ENCODE measurements at places on chromosomes 12 and 14.

DNA sequence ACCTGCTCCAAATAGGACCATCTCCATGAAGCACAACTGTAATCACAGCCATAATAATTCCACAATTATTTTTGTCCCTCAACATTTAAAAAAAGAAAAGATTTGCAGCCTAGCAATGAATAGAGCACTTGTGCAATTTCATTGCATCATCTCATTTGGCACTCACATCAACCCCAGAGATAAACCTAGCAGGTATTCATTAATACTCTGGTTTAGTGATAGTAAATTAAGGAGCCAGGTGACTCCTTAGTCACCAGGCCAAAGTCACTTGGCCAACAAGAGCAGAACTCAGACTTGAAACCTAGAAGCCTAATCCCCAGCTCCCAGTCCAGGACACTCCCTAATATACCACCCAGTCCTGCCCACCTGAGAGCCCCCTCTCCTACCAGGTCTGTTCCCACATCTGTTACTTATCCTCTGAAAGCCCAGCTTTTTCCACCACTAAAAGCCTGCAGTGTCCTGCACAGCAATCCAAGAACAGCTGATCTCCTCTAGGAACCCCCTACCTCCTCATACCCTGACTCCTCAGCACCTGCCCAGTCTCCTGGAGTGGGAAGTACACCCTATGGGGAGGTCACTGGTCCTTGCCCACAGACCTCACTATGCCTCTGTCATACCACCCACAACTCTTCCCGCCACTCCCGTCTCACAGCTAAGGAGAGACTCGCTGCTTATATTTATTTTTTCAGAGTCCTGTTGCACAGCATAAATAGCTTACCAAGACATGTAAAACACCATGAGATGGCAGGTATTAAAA is 22.1 kb downstream of the OR10P1 start:
- DNase-seq: no peak

GRCh38 chr12:131222329-131223139 is 268.8 kb downstream of the ADGRD1 start:
- no peak for DNase-seq

GRCh38 chr12:90010089-90010488 is 301.5 kb upstream of the ATP2B1 start:
- DNase-seq: no peak

DNA sequence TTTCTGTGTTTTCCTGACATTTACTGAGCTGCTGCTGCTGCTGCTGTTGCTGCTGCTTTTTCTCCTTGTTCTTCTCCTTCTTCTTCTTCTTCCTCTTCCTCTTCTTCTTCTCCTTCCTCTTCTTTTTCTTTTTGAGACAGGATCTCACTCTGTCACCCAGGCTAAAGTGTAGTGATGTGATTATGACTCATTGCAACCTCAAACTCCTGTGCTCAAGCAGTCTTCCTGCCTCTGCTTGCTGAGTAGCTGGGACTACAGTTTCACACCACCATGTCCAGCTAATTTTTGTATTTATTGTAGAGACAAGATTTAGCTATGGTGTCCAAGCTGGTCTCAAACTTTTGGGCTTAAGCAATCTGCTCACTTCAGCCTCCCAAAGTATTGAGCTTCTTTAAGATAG is 95.8 kb downstream of the TMTC3 start:
- DNase-seq: no peak

GRCh38 chr12:93798279-93799151 is 121.3 kb downstream of the CRADD start:
- no peak for DNase-seq

GRCh38 chr12:112413855-112414625 is 4.6 kb upstream of the RPL6 start:
- no peak for DNase-seq

DNA sequence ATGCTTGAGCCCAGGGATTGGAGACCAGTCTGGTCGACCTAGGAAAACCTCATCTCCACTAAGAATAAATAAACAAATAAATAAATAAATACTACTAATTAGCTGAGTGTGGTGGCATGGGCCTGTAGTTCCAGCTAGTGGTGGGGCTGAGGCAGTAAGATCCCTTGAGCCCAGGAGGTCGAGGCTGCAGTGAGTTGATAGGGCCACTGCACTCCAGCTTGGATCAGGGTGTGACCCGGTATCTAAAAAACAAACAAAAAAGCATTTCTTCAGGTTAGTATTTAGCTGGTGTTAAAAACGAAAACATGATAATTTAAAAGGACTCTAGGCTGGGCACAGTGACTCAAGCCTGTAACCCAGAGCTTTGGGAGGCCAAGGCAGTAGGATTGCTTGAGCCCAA is 1.2 kb upstream of the FGD4 start:
- no peak for DNase-seq

- DNase-seq: no peak
Observed at GRCh38 chr14:100741966-100742365, 15.3 kb downstream of the DLK1 start.

DNA sequence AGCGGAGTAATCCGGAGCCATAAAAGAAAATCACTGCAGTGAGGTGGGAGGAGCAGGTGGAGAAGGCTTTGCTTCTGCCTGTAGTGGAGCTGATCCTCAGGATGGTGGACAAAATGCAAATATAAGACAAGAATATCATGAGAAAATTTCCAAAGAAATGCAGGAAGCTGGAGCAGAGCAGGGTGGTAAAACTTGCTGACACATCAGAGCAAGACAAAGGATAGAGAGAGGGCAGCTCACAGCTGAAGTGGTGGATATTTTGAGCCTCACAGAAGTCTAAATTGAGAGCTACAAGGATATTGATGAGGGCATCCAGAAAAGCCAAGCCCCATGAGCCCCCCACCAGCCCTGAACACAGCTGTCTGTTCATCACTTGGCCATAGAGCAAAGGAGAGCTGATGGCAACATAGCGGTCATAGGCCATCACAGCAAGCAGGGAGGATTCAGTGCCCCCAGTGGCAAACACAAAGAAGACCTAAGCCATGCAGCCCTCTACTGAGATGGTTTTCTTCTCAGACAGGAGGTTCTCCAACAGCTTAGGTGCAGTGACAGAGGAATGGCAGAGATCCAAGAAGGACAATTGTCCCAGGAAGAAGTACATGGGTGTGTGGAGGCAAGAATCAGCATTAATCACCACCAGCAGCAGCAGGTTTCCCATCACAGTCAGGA is 30.0 kb upstream of the ANP32D start:
- no peak for DNase-seq

DNA sequence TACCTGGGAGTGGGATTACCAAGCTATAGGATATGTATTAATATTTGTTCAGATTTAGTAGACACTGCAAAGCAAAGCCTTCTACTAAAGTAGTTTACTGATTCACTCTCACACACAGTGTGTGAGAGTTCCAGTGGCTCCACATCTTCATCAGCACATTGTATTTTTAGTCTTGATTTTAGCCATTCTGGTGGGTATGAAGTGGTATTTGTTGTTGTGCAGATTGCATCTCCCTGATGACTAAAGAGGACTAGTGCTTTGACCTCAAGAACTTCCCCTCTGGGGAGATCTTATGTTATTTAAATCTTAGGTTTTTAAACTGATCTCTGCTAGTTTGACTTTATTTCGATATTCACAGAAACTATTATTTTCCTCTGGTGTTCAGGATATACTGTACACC is 479.7 kb upstream of the RGS6 start:
- DNase-seq: no peak

GRCh38 chr12:124477107-124477915 is 90.1 kb downstream of the NCOR2 start:
- no peak for DNase-seq

DNA sequence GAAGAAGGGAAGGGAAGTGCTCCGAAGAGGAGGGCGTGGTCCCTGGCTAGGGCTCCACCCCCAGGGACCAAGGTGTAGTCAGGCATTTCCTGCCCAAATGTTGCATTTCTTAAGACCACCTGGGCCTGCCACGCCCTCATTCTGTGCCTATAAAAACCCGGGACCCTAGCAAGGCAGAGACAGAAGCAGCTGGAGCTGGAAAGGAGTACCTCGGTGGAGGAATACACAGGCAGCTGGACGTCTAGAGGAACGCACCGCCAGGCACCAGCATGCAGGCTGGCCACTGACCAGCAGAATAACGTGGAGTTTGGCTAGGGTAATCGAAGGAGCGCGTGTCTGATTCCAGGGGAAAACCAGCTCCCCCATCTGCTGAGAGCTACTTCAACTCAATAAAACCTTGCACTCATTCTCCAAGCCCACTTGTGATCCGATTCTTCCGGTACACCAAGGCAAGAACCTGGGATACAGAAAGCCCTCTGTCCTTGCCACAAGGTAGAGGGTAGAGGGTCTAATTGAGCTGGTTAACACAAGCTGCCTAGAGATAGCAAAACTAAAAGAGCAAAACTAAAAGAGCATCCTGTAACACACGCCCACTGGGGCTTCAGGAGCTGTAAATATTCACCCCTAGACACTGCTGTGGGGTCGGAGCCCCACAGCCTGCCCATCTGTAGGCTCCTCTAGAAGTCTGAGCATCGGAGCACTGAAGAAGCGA is 21.0 kb downstream of the CFL2 start:
- no peak for DNase-seq

GRCh38 chr12:76288218-76288617 is 60.0 kb downstream of the BBS10 start:
- no peak for DNase-seq

GRCh38 chr12:124143726-124144125 is 151.2 kb upstream of the RFLNA start:
- no peak for DNase-seq

- no peak for DNase-seq
Observed at GRCh38 chr14:22099942-22100763, 426.5 kb upstream of the OR4E1 start.

DNA sequence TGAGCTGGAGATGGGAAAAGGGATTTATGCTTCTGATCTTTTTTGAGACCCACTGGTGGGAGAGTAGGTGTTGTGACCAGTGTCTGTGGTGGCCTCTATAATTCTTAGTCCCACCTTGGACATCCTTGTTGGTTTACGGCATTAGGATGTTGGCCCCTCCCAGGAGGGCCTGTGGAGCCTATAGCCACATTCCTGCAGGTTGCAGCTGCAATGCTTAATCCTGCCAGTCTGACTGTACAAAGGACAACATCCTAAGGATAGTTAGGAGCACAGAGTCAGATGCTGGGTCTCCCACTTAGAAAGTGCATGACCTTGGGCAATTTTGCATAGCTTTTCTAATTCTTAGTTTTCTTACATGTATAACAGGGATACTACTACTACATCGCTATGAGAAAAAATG is 150.9 kb upstream of the SLC38A2 start:
- no peak for DNase-seq

DNA sequence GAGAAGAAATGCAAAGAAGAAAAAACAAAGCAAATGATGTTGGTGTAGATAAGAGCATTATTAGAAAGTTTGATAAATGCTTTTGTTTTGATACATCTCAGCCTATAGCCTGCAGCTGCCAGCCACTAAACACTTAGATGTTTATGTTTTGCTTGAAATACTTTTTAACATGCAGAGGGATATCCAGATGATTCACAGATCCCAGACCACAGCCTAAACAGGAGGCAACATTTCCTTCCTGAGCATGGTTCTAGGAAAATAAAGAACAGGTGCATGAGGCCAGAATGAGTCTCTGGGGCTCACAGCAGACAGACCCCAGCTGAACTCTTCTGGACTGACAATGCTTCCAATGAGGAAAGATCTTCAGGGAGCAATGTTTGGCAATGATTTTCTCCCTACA is 103.7 kb upstream of the EEA1 start:
- DNase-seq: no peak

DNA sequence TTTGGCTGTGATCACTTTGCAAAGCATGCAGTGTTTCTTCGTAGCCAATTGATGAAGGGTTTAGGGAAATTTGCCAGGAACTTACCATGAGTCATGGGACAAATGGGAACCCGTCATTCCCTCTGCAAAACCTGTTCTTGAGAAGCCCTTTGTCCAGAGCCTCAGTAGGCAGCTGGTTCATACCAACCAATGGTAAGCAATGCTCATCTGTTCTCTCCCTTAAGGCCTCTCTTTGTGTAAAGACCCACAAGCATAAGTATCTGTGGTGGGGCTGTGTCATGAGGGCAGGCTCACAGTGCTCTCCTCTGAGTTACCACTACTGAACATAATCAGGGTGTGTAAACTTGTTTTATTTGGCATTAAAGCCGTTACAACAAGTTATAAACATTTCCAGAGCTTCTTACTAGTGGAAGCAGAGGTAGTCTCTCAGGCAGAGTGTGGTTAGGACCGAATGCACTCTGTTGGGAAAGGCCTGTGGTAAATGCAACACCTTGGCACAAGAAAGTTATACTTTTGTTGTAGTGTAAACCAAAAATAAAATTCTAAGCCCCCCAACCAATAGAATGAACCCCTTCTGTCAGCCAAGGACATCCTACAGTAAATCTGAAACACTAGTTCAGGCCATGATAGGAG is 119.8 kb downstream of the SINHCAF start:
- DNase-seq: no peak

- no peak for DNase-seq
Observed at GRCh38 chr12:51389302-51389999, 1.8 kb downstream of the GALNT6 start.

DNA sequence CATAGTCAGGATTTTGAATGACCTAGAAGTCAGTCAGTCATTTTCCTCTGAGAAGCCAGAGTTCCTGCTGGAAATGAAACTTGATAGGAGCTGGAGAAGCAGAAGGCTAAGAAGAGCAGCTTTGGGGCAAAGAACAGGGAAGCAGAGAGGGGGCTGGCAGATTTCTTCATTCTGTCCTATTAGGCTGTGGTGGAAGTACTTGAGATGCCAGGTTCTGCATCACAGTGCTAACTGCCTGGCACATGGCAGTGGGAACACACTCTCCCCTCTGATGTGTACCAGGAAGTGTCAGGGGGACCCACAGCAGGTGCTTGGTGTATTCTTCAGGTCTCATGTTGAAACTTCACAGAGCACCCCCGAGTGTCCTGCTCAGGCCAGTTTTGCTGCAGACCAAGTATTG is 61.0 kb downstream of the SUSD6 start:
- no peak for DNase-seq

DNA sequence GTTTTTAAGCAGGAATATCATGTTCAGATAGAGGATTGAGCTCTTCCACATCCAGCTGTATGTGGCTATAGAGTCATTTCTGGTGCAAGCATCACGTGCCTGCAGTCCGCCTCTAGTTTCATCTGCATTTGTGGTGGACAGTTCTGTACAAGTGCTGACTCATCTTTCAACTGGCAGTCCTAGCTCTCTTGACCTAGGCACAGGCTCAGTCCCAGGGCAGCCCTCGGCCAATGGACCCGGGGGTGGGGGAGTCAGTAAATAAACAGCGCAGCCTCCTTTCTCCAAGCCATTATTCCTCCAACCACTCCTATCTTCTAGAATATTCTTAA is 41.8 kb upstream of the FRMD6 start:
- DNase-seq: no peak

GRCh38 chr14:61025251-61026223 is 44.5 kb downstream of the SLC38A6 start:
- DNase-seq: peak; percentile 15

DNA sequence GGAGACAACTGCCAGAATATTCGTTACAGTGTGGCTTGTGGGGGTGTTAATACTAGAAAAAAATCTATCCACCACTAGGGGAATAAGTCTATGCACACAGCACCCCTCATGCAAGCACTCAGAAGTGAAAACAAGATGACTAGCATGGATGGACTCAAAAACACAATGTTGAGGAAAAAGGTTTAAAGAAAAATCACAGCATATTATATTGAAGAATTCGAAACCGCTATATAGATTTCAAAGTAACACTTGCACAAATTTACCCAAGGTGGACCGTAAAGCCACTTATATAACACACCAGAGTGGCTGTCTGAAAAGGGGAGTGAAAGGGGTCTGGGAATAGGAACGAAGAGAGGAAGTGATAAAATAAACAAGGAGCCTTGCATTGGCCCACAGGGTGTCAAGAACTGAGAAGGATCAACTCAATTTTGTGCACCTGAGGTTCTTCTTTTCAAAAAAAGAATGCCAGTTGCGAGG is 544 bp downstream of the ABCD4 start:
- no peak for DNase-seq

- DNase-seq: no peak
Observed at GRCh38 chr14:72657214-72657921, 236.5 kb downstream of the DPF3 start.
